ENCODE measurements at places on chromosomes 4 and X.

DNA sequence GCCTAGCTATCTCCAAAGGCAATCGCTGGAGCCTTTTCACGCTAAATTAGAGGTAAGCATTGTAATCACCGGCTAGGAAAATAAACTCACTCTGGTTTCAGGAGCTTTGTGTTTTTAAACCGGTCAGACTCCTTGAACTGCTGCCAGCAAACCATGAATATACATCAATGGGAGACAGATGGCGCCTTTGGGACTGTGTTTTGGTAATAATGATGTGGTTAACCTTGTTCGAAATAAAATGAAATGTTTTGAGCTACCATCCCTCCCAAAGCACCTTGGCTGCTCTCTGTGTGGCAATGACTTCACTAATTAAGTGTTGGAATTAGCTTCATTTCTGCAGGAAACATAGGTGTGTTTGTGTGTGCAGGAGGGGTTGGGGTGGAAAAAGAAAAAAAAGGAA lies 65.3 kb downstream of the CLNK start:
- DNase-seq = no peak

DNA sequence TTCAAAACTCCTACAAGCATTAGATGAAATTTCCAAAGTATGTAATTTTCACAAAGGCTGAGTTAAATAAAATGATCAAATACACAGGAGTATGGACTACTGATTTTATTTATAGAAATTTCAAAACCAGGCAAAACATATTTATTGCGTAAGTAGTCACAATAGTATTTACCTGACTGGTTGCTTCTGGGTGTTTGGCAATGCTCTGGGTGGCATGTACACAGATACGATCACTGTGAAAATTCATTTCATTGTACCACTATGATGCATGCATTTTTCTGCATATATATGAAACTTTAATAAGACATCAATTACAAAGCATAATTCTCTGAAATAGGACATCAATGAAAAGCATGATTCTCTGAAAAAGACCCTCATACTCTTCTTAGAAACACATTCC lies 384.2 kb downstream of the TLL1 start:
- no peak for DNase-seq

- no peak for DNase-seq
Observed at GRCh38 chr4:41538017-41538733, at the start of gene LIMCH1. Gene LIMCH1 (plus strand): TSS chr4:41538157. CDS start chr4:41605996, 67,839 bp downstream.

GRCh38 chr4:39256436-39256835 lies 74.1 kb downstream of the WDR19 start:
- DNase-seq = no peak

DNA sequence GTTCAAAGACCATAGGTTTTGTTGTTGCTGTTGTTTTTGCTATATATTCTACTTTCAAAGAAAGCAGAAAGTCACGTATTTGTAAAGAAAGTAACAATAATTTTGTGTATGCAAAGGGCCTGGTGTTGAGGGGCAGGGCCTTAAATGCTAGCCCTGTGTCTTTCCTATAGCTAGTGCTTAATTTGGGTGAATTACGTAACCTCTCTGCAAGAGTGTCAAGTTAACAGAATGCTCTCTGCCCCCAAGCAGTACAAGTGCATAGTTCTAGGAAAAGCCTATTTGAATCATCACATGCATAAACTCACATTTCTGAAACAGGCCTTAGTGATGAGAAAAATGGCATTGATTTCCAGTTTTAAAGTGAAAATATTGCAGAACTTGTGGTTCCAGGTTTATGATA lies 663.6 kb downstream of the STIM2 start:
- no peak for DNase-seq

DNA sequence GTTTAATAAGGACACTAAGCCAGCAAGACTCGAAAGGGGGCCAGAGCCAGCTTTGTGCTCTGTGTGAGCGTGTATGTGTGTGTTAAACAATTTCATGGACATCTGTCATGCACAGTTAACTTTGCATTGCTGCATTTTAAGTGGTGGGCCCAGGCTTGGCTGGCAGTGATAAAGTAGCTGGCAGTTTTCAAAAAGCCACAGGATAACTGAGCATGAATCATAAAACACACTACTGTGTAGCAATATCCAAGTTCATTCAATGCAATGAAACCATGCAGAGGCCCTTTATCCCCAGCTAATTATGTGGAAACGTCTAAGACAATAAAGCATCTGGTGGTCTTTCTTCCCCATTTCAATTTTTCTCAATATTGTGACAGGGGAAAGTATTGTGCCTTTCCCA lies 132.9 kb downstream of the NKX6-1 start:
- DNase-seq = no peak

- no peak for DNase-seq
Observed at GRCh38 chr4:156886481-156886880, 85.1 kb downstream of the PDGFC start.

- DNase-seq = no peak
Observed at GRCh38 chrX:96615448-96615847, 69.2 kb upstream of the DIAPH2 start.

- DNase-seq = no peak
Observed at GRCh38 chrX:154322890-154323289, 27.3 kb downstream of the TKTL1 start.

DNA sequence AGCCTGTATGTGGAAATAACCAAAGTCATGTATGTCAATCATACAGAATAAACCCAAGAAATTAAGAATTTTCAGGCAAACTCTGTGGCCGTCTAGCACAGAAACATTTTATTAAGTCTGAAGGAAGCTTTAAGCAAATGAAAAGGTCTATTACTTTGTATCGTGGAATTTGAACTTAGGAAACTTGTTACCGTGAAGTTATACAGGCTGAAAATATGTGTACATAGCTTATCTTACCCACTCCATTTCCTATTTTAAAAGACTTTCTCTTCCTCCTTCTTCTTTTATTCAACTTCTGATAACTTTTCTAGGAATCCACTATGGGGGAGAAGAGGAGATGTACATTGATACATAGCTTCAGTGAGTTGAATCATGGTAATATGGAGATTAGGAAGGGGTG lies 108.3 kb downstream of the AGTR2 start:
- no peak for DNase-seq

DNA sequence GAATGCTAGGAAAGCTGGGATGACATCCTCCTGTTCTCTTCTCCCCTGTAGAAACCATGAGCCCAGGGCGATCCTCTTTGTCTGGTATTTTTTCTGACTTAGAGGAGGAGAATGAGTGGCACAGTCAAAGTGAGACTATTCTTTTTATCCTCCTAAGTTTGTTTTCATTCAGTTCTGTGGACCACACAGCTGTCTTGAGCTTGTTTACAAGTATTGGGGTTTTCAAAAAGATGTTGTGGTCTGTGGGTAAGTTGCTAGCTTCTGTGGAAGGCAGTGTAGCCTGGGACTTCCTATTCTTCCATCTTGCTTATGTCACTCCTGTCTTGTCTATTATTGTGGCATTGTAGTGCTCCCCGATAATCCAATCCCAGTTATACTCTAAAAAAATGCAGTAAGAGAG lies 223.0 kb downstream of the PAPSS1 start:
- DNase-seq = no peak

DNA sequence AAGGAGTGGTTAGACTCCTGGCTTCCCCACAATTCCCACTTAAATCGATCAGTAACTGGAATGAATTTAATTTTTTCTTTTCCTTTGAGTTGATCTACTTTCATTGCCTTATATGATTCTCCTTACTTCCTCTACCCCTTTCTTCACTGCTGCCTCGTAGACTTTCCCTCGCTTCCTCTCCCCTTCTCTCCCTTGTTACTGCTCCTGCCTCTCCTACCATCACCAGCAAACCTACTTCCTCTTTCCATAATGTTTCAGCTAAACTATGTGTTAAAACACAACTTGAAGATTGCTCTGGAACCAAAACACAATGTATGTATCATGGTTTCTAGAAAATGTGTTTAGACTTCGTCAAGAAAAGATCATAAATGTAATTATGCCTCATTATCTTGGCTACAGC lies 132.0 kb upstream of the TET2 start:
- no peak for DNase-seq

- DNase-seq = no peak
Observed at GRCh38 chrX:107566604-107567262, 61.6 kb upstream of the PRPS1 start.

- DNase-seq = no peak
Observed at GRCh38 chrX:129572422-129572821, 32.4 kb downstream of the OCRL start.

DNA sequence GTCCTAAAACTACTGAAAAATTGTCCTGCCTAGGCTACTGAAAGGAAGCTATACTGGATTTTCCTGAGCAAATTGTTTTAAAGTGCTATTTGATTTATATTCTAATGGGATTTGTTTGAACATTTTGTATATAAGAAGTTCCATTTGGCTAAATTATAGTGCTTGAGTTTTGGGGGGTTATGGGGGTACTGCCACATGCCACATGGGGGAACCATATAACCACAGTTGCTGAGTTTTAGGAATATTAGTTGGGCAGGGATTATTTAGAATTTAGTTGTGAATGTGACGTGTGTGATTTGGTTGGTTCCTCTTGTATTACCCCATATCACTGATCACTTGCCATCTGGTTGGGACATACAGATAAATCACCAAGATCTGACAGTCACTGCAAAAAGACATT lies 224.5 kb upstream of the TAPT1 start:
- no peak for DNase-seq

DNA sequence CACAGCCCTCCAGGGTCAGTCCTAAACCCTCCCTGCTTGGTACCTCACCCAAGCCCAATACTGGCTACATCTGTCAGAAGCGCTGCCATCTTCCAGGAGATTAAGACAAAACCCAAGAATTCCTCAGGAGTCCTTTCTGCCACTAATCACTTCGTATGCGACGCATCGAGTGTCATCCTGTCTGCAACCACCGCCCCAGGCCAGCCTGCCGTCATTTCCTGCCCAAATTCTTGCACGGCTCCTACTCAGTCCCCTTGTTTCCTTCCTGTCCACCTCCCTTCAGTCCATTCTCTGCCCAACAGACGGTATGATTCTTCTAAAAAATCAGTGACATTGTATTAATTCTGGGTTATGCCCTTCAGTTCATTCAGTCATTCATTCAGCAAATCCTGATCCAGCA lies 113.6 kb downstream of the NFKB1 start:
- no peak for DNase-seq

DNA sequence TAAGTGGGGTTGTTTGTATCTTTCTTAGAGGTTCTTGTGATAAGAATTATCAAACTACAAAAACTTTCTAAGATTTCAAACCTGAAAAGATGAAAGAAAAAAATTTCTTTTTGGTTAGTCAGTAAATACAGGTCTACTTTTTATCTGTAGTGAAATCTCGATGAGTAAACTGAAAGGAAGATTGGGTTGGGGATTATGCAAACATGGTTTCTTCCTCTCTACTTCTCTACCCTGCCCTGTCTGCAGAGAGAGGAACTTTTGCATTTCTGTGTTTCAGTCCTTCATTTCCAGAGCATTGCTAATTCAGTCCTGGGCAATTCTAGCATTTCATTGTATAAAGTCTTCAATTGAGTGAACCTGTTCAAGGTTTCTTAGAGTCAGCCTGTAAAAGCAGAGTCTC lies 51.6 kb upstream of the IL2 start:
- no peak for DNase-seq

- no peak for DNase-seq
Observed at GRCh38 chr4:94533405-94534223, 81.9 kb downstream of the PDLIM5 start.

DNA sequence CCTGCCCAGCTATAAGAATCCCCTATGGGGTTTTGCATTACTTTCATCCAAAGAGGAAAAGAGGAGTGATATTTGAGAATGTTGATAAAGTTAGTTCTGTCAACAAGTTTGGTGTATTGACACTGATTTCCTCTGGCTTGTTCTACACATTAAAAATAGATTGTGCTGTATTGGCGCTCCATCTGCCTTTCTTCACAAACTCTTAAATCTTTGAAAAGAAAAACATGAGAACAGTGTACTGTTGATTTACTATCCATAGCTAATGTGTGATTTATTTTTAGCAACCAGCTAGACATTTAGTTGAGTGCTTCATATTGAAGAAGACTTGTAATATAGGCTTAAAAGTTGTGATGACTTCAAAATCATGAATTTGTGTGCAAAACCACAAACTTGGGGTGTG lies 261.2 kb upstream of the ANKRD50 start:
- no peak for DNase-seq

- DNase-seq = no peak
Observed at GRCh38 chr4:178423366-178423765, 981.1 kb upstream of the AGA start.

DNA sequence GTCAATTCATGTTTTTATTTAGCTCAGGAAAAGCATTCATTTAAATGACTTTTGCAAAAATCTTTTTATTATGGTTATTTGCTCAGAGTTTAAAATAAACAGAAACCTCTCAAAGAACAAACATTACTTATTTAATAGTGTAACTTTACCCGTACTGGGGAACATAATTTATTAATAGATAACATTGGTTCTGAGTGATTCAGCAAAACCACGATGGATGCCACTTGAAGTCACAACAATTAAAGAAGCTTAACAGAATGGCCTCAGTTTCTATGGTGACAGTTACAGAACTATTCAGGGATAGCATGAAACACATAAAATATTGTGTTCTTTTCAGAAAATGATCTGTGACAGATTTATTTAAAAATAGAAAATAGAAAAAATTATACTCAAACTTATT lies 368.7 kb downstream of the CCSER1 start:
- DNase-seq = no peak

DNA sequence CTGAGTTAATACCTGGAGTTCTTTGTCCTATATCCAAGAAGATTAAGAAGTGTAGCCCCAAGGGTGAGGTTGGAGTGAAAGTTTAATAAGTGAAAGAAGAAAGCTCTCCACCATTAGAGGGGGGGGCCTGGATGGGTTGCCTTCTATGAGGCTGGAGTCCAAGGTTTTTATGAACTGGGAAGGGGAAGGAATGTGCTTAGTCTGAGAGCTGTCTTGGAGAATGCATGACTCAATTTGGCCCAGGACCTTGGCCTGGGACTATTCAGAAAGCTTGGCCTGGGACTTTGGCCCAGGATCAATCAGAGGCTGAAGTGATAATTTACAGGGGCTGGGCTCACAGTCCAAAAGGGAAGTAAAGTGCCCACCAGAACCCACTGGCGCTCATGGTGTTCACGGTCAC lies 1049.0 kb upstream of the GRIA3 start:
- no peak for DNase-seq

GRCh38 chrX:30689116-30689515 lies 35.9 kb downstream of the GK start:
- no peak for DNase-seq

DNA sequence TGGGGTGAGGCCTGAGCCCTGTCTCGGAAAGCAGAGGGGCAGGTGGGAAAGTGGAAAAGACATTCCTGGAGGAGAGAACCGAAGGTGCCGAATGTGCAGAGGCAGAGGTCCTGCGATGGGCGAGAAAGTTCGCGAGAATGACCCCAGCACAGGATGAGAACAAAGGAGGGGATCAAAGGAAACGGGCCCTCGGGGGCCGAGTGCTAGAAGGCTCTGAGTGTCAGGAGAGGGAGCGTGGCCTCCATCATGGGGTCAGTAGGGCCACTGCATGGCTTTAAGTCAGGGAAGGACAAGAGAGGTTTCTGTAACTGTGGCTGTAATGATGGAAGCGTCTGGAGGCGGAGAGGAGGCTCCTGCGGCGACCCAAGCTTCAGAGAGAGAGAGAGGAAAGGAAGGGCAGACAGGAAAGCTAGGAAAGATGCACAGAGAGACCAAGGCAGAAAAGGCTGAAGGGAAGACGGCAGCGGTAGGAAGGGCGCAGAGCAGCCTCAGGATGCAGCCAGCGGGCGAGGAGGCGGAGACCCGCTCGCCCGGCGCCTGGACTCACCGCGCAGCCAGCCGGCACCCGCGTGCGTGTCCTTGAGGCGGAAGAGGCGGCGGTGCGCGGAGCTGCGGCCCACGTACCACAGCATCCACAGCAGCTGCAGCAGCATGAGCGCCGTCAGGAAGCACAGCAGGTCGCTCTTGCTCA lies 669 bp downstream of the OTOP1 start:
- no peak for DNase-seq
